ENCODE measurements at places on chromosomes 5 and 9.
A peak's percentile ranks its signal among the peaks of the same experiment; 100 is the strongest.

GRCh38 chr5:78983601-78984438 is 1.3 kb downstream of the ARSB start:
- DNase-seq = no peak

GRCh38 chr5:9170026-9170425 is 375.8 kb downstream of the SEMA5A start:
- no peak for DNase-seq

- peak; percentile 60 for DNase-seq
These were observed 11.8 kb downstream of the ALDH1B1 start for GRCh38 chr9:38404314-38404713.

DNA sequence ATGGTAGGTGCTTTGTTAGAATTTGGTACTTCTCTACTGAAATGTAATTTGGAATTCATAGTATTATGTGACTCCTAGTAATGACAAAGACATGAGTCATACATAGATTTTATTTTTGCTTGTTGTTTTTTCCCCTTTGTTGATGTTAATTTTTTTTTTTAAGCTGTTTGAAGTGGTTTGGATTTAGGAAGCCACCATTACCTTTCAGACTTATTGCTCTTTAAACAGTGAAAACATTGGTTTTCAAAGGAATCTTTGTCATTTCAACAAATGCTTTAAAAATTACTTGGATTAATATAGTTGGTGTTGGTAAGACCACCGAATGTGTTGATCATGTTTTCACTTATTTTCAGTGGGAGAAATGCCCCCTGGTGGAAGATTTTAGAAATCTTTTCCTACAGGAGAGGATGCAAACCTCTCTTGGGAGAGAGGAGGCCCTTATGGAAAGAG is 170.1 kb upstream of the PITX1 start:
- no peak for DNase-seq

- DNase-seq = no peak
These were observed 135.3 kb downstream of the PRELID2 start for GRCh38 chr5:145699846-145700245.

GRCh38 chr9:133251773-133252172 is 23.2 kb downstream of the ABO start:
- DNase-seq = no peak

DNA sequence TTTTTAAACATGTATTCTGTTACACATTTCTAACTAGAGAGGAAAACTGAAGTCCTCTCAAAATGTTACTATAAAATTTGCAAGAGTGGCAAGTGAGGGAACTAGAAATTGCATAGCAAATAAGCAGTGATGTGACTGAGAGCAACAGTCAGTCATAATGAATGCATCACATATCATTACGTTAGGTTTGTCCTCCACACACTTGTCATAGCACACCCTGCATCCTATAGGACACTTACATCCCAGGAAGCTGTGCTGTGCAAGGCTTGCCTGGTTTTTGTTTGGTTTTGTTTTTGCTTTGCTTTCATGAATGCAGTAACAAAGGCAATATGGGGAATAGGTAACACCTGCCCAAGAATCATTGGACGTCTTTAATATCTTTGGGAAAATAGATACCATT is 10.8 kb downstream of the NFIB start:
- DNase-seq = no peak

- DNase-seq = no peak
These were observed 58.6 kb upstream of the RICTOR start for GRCh38 chr5:39132792-39133191.

GRCh38 chr5:103847060-103847459 is 284.5 kb upstream of the NUDT12 start:
- no peak for DNase-seq

GRCh38 chr5:9852671-9853070 is 222.5 kb upstream of the TAS2R1 start:
- DNase-seq = no peak

- no peak for DNase-seq
These were observed 37.7 kb downstream of the IPO11 start for GRCh38 chr5:62450259-62450658.

DNA sequence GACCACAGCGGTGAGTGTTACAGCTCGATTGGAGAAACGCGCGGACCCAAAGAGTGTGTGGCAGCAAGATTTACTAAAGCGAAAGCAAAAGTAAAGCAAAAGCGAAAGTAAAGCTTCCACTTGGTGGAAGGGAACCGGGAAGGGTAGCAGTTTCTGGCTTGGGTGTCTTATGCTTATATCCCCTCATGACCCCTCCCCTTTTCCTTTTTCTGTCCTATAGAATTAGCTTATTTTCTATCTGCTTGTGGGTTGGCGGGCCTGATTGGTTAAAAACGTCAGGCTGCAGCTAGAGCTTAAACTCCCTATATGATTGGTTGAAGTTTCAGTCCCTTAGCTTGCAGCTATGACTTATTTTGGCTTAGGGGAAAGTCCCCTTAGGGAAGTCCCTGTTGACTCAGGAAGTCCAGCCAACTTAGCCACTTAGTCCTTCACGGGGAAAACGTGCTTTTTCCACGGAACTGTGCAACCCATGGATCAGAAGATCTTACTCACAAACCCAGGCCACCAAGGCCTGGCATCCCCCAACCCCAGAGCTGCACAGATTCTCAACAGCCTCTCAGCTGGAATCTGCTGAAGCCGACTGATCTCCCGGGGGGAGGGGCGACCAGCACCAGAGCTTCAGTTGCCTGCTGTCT is 114.2 kb upstream of the ADAMTS16 start:
- DNase-seq = peak; percentile 34

DNA sequence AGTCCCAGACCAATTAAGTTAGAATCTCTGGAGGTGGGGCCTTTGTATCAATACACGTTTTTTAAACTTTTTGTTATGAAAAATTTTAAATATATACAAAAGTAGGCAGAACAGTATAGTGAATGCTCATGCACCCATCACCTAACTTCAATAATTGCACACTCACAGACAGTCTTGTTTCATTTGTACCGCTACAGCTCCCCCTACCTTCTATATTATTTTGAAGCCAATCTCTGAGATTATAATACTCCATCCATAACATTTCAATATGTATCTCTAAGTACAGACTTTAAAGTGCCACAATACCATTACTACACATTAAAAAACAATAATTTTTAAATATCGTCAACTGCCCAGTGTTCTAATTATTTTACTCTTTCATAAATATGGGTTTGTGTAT is 32.9 kb downstream of the ISL1 start:
- no peak for DNase-seq

GRCh38 chr9:19967888-19968459 is 179.1 kb upstream of the SLC24A2 start:
- no peak for DNase-seq

DNA sequence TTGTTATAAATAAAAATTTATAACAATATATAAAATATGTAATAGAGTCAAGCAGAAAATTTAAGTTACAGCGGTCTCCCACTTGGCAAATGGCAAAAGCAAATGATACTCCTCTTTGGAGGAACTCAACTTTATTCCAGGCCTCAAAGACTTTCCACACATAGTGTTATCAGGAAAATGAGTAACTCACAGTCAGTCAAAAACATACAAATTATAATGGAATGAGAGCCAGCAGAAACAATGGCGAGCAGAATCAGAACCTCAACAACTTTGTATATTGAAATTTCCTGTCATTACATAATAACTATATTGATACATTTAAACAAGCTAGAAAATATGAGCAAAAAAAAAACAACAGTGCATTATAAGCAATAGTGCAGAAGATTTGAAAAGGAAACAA is 45.2 kb downstream of the ABLIM3 start:
- no peak for DNase-seq

GRCh38 chr5:26940994-26941393 is 97.4 kb downstream of the CDH9 start:
- no peak for DNase-seq

DNA sequence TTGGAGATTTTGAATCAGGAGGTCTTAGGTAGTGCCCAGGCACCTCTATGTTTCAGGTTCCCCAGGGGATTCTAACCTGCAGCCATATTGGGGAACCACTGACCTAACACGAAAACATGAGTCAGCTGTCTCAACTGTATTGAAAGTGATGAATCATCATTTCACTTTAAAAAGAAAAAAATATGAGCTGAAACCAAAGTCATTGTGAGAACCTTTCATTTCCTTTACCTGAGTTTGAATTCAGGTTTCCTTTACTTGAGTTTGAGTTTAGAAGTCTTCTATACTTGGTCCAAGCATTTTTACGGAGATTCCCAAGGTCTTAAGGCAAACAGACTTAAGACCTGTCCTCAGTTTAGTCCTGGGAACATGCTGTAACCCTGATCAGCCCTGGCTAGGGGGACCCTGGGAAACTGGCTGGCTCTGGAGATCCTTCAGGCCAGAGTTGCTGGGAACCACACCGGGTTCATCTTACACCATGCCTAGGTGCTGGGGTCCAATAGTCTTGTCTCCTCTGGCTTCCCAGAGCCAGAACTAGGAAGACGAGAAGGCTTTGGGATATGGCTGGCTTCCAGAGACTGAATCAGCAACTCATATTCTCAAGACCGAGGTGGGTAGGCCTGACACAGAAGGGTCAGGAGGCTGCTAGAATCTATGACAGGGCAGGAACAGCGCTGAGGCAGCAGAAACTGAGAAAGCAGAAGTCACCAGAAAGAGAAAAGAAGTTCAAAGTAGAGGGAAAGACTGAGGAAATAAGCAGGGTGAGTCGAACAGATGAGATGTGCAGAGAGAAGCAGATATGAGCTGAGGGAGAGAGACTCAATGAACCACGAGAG is 16.4 kb upstream of the PDCD1LG2 start:
- peak; percentile 80 for DNase-seq

DNA sequence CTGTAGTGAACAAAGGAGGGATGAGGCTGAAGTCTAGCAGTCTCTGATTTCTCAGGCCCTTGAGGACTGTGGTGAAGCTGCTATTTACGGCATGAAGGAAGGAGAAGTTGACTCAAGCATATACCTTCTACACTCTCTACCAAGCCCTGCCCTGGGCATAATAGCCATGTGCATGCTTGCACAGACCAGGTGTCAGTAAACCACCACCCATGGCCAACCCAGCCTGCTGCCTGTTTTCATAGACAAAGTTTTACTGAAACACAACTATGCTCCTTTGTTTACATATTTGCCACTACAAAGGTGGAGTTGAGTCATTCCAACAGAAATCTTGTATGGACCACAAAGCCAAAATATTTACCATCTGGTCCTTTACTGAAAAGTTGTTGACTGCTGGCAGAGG is 126.9 kb downstream of the PAPPA start:
- DNase-seq = no peak

DNA sequence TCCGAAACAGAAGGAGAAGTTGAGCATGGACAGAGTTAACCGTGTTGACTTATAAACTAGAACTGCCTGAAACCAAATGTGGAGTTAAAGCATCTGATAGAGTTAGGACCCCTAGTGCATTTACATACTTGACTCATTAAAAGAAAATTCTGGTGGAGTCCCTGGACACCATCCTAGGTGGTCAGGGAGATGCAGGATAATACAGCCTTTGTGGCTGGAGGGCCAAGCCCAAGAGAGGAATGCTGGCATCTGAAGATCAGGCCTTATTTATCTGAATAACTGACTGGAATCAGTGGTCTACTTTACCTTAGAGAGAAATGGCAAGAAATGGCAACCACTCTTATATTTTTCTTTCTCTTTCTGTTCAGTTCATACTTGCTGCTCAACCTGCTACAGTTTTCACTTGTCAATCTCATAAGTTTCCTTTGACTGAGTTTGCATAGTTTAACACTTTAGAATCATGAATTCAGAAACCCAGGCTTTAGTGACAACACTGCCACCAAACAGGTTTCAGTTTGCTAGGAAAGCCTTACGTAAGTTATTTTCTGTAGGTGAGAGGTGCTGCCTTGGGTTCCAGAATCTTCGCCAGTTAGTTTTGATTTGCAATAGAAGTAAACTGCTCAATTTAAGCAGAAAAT is 10.2 kb downstream of the CMYA5 start:
- no peak for DNase-seq

DNA sequence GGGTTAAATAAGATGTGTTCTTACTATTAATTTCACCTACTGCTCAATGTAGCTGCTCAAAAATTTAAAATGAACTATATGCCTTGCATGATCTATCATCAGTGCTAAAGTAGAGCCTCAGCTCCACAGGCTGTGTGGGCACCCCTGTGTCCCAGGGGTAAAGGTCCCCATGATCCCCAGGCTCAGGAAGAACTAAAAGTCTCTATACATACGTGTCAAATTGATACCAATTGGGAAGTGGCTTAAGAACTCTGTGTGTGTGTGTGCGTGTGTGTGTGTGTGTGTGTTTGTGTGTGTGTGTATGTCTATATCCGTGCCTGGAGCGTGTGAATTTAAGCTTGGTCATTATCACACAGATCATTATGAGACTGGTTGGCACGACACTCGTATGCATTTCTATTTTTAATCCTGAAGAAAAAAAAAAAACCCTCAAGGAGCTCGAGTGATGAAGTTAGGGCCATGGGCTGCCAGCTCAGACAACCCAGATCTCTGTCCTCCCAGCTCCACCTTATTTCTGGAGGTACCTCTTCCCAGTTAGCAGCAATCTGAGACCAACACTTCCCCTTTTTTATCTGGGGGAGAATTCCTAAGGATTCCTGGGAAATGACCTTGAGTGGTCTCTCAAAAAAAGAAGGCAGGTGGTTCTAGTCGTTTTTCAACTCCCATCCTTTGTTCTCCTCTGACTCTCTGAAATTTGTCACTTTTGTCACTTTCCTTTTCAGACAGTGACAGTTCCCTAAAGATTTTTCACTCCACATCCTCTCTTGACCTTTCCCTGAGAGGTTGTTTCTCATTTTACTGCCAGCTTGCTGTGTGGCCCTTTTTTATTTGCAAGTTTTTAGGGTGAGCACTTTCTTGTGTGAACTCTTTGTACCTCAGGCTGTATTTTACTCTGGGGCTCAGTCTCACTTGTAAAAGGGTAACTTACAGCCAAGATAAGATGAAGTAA is 45.7 kb upstream of the CTXN3 start:
- DNase-seq = no peak

DNA sequence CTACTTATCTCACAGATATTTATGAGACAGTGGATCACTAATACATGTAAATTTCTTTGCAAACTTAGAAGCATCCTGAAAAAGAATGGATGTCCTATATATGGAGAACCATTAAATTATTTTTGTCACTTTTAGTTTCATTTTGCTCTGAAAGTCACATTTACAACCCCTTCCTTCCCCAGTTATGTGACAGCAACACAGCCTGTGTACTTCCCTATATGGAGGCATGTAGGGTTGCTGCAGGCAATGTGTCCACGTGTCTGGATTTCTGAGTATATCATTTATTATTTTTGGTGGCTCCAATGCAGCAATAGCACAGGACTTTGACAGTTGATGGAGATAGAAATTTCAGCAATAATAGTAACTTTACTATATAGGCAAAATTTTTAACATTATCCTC is 156.4 kb downstream of the ST8SIA4 start:
- peak; percentile 82 for DNase-seq

DNA sequence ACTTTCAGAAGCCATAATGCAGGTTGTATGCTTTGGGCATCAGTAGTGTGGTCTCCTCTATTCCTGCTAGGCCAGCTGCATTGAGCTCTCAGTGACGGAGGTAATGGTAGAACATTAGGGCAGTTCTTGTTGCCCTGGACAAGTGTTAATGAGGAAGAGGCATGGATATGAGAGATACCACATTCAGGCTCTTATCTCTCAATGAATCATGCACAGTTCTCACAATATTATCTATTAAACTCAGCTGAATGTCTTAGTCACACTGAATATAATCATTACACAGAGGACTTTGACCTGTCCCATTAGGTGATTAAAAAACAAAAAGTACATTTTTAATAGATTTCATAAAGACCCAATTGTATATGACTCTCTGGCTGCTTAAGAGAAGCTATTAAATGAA is 76.6 kb upstream of the SSBP2 start:
- DNase-seq = no peak
